ENCODE measurements at places on chromosomes 7 and 10. TPM values are rescaled to one million over a fixed set of nuclear protein-coding genes. Genes with fewer than 3 reads are reported as not detected.

The MRLN gene
- total RNA-seq: not detected

The TMEM273 gene
- 17.6 TPM for total RNA-seq

The FFAR4 gene
- not detected for total RNA-seq

The CLEC2L gene
- not detected for total RNA-seq

The MET gene
- not detected for total RNA-seq

The CPN1 gene
- total RNA-seq: not detected

The DHX32 gene
- total RNA-seq: 6.9 TPM

The PRSS37 gene
- total RNA-seq: not detected

The NKX2-3 gene
- 0.15 TPM for total RNA-seq

The NEUROG3 gene
- not detected for total RNA-seq

The UNC5B gene
- total RNA-seq: not detected

The SPDYE6 gene
- not detected for total RNA-seq

The SHLD2 gene
- total RNA-seq: 20.9 TPM

The GRID1 gene
- not detected for total RNA-seq

The SLC26A5 gene
- total RNA-seq: not detected

The NRG3 gene
- total RNA-seq: not detected

The LRRD1 gene
- total RNA-seq: not detected

The TFPI2 gene
- total RNA-seq: not detected

The LHFPL3 gene
- not detected for total RNA-seq

The CCDC146 gene
- total RNA-seq: 14.7 TPM

The MCM7 gene
- 164 TPM for total RNA-seq

The ELN gene
- total RNA-seq: 0.22 TPM

The SPDYE8 gene
- not detected for total RNA-seq

The PRPS1L1 gene
- not detected for total RNA-seq

The FBXL13 gene
- total RNA-seq: 2.7 TPM

The NKX6-2 gene
- total RNA-seq: not detected

The CALCR gene
- not detected for total RNA-seq

The ST8SIA6 gene
- total RNA-seq: 1.6 TPM

The OR2A42 gene
- not detected for total RNA-seq

The TMEM176A gene
- total RNA-seq: 0.79 TPM

The PAXIP1 gene
- total RNA-seq: 12.6 TPM

The GUSB gene
- 35.3 TPM for total RNA-seq

The IGF2BP3 gene
- total RNA-seq: 0.46 TPM

The IFIT1B gene
- total RNA-seq: not detected

The CACUL1 gene
- 27.9 TPM for total RNA-seq

Measured in T-cell (primary cell).